Osteoblast (primary cell): ENCODE measurements at places on chromosomes 4 and X. TPM values are rescaled to one million over a fixed set of nuclear protein-coding genes. Genes with fewer than 3 reads are reported as not detected.

GRCh38 chr4:180789929-180790328 is 1453.3 kb upstream of the TENM3 start:
- DNase-seq: no peak

- DNase-seq: no peak
Measured at GRCh38 chr4:182103614-182104319, 139.4 kb upstream of the TENM3 start.

DNA sequence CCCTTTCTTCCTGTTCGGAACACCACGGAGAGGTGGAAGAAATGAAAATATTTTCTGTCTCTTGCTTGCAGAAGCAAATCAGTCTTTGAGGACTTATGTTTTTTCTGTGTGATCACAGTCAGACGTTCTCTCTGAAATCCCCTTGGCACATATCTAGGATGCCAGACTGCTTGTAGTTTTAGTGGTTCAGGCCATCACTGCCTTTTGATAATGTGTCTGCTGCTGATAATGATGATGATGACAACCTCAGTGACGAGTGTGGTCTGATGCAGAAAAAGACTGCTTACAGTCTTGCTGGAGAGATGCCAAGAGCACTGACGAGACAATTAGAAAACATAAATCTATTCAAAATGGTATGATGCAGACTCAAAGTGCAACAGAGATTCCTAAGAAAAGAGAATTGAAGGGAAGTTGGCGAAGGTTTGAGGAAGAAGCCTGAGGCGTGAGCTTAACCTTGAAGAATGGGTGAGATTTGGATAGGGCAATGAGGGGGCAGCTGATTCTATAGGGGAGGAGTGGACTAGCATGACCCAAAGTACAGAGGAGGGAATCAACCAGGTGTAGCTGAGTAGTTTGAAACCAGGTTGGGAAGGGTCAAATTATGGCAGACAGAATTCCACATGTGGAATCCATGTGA is 7.9 kb downstream of the RAB33A start:
- DNase-seq: peak; percentile 76

- DNase-seq: no peak
Measured at GRCh38 chrX:19293606-19294325, 50.0 kb upstream of the PDHA1 start.

- peak; percentile 93 for DNase-seq
Measured at GRCh38 chr4:6724421-6725111, 8.6 kb downstream of the BLOC1S4 start.

DNA sequence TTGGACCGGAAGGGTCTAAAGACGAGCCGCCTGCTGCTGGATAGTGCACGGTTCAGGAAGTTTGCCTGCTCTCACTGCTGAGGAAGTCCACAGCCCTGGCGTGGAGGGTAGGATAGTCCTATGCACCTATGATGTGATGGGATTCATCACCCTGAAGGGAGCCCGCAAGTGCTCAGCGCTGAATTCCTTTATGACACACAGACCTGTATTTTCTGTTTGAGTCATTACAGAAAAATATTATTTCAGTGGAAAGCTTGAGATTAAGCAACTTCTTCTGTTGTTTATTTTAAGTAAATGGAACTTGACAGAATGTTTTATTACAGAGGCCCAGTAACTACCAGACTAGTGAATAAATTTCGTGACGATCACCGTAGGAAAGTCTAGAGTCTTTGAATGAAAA is 123.2 kb downstream of the TRIML1 start:
- DNase-seq: peak; percentile 78

DNA sequence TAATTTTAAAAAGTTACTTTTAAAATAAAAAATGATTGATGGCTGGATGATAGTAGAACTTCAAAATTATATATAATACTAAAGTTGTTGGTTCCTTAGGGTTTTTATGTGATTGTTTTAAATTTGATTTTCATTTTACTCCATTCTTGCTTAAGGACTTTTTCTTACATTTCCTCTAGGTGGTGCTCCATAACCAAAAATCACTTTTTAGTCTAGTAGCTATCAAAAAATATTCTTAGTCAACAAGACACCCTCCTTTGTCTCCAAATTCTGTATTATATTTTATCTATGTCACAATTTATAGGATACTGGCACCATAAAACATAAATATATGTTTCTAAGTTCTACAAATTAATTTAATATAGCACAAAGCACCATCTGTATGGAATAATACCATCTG is 67.2 kb upstream of the BRWD3 start:
- DNase-seq: peak; percentile 39

DNA sequence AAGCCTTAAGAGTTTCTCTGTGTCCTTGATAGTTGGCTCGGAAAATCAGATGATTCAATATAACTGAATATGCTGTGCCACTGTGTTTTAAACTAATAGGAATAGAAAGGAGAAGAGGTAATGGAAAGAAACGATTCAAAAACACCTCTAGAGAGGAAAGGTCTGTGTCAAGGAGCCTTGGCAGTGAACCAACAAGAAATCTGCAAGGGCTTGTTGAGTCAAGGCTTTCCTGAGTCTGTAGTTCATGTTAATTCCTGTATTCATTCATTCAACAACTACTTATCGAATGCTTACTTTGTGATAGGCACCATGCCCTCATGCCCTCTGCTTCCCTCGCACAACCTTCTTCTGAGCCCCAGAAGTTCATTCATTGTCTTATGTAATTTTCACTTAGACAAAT is 336.0 kb downstream of the PDHA2 start:
- DNase-seq: no peak

- DNase-seq: no peak
Measured at GRCh38 chrX:136477026-136477425, 10.7 kb upstream of the BRS3 start.

The BRS3 gene
- total RNA-seq: not detected in 2 replicates

The ITIH6 gene
- not detected in 2 replicates for total RNA-seq

The AMBN gene
- total RNA-seq: not detected in 2 replicates
